ENCODE measurements at places on chromosomes 12 and 14.

- no peak for DNase-seq
Observed at GRCh38 chr12:4579305-4580102, 17.5 kb downstream of the DYRK4 start.

DNA sequence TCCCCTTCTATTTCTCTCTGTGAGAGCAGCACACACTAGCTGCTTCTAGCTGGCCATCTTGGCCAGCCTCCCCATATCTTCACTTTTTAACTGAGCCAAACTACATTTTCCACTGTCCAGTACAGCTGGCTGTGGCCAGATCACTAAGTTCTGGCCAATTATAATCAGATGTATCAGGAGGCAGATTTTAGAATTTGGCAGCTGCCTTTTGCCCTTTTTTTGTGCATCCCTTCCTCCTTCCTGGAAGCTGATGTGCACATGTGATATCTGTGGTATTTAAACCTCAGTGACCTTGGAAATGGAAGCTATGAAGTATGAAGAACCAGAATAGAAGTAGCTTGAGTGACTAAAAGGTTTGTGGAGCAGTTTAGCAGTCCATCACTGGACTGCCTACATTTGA is 49.8 kb upstream of the ANO6 start:
- no peak for DNase-seq

GRCh38 chr14:22276913-22277816 is 311.9 kb downstream of the DAD1 start:
- no peak for DNase-seq

DNA sequence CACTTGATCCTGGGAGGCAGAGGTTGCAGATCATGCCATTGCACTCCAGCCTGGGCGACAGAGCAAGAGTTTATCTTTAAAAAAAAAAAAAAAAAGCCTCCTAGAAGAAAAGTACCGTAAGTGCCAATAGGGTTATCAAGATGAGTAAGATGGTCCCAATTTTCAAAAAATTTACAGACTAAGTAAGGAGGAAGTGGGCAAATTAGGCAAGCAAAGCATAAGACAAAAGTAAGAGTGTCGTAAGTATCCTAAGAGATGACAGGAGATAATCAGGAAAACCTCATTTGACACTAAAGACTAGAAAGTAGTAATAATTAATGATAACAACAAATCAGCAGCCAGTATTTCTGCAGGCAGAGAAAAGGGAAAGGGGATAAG is 12.2 kb downstream of the PYM1 start:
- no peak for DNase-seq

DNA sequence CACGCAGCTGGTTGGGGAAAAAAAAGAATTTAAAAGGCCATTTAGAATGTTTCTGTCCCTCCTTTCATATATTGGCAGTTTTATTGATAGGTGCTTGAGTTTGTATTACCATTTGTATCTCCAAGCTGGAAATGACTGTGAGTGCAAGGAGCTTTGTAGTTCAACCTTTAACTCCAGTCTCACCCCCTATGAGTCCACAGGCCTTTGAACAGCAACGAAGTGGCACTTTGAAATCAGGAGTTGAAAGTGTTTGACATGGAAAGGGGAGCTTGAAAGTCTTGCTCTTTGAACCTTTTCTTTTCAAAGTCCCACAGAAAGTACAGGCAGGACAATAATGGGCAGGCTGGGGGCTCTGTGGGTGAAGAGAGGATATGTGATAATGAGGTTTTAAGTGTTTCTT is 480.3 kb downstream of the RERGL start:
- no peak for DNase-seq

- DNase-seq = no peak
Observed at GRCh38 chr12:120674097-120674636, 12.8 kb upstream of the MLEC start.

GRCh38 chr12:52585066-52585465 is 11.4 kb upstream of the KRT74 start:
- DNase-seq = no peak

All from stimulated activated CD8-positive, alpha-beta memory T cell treated with anti-CD3 and anti-CD28 coated beads, Interleukin-4, amount 100 ng/mL, for 4 hours (primary cell).